ENCODE measurements at places on chromosomes 3 and 15.

- no peak for DNase-seq
These were observed 16.2 kb downstream of the CEP152 start for GRCh38 chr15:48794697-48795134.

DNA sequence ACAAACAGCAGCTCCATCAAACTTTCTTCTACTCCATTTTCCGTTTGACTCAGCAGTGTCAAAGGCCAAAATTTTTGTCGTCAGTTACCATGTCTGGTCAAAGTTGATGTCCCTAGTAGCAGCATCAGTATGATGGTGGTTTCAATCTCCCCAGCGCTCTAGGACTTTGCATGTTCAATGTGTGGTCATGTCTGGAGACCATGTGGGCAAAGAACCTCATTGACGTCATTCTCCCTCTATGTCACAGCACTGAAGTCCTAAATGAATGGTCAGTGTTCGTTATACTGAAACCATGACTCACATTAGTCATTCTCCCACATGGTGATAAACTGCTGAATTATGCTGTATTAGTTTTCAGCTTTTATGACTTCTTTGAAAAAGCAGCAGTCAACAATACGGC lies 23.2 kb downstream of the SHC4 start:
- DNase-seq: no peak

- DNase-seq: no peak
These were observed 9.3 kb downstream of the RBPMS2 start for GRCh38 chr15:64766058-64766457.

- DNase-seq: no peak
These were observed 83.1 kb upstream of the OCA2 start for GRCh38 chr15:28182216-28182615.

- DNase-seq: no peak
These were observed 995.3 kb downstream of the OTOL1 start for GRCh38 chr3:162491952-162492351.

DNA sequence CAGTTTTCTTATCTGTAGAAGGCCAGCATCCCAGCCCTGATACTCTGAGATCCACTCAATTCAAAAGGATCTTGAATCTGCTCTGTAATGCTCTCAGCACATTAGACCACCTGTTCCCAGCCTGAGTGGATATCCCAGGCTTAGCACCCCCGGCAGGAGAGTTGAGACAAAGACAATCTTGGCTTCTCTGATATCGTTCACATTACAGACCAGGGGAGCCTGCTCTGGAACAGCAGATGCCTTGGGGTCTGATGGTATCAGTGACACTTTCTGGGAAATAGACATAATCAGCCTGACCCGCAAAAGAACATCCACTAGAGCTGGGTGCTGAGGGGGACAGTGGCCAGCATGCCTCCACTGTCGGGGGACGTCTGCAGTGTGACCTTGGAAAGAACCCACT lies 70.6 kb downstream of the BDH1 start:
- no peak for DNase-seq

- DNase-seq: no peak
These were observed 114.5 kb upstream of the TNIK start for GRCh38 chr3:171574556-171575240.

GRCh38 chr3:172606021-172606420 lies 82.8 kb upstream of the TNFSF10 start:
- no peak for DNase-seq

DNA sequence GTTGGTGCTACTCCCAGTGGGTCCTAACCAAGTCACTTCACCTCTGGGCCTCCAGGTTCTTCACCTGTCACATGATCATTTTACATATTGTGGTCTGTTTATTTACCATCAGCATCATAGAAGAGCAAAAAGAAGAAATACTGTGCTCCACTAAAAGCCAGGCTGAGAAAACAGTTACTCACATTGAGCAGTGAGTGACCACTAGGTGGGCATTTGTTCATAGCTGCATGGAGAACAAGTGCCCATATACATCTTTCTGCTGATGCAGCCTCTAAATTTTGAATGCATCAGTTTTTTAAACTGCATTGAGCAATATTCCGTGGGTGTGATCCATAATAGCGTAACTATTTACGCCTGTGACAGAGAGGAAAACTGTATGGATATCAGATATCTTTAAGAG lies 76.2 kb downstream of the DCUN1D1 start:
- no peak for DNase-seq

DNA sequence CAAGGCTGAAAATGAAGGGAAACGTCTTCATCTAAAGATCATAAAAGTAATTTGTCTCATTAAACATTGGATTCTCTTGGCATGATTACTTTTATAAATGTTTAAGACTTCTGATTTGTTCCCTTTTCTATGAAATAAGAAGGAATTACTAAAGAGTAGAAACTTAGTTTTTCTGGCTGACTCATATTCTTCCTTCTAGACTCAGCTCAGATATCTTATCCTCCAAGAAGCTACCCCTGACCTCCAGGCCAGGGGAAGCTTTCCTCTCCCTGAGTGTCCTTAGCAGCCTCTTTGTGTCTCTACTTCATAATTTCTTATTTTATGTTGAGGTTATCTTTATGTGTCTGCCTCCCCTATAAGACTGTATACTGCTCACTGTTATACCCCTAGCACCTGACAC lies 291.9 kb upstream of the STT3B start:
- DNase-seq: no peak

DNA sequence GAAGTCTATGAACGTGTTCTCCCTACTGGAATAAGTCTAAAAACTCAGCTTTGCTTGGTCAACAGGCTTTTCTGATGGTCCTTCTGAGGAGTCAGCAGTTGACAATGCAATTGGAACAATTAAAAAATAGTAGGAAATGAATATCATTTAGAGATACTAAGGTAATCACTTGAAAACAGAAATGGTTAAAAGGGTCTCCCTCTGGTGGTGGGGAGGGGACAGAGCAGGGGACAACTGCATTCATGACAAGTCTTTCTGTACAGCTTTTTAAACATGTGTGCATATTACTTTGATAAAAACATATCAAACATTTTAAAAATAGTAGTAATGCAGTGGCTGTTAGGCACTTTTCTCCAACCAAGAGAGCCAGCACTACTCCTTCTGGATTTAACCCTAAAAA lies 119.9 kb upstream of the FHIT start:
- DNase-seq: no peak

- no peak for DNase-seq
These were observed 3.3 kb downstream of the PLCH1 start for GRCh38 chr3:155741603-155742002.

DNA sequence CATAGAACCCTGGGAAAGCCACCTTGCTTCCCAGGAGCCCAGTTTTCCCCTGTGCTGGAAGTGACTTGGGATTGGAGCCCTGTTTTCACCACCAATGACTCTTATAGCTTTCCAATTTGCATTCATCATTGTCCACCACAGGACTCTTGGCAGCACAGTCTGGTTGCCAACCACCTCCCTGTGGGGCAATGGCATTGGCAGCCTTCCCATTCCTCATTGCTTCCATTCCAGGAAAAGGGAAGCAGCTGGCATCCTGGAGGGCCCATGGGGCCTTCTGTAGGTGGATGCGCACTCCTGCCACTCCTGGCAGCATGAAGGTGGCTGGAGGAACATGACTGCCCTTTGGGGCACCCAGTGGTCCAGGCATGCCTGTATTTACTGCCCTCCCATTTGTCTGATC lies 57.7 kb downstream of the FEM1B start:
- no peak for DNase-seq

DNA sequence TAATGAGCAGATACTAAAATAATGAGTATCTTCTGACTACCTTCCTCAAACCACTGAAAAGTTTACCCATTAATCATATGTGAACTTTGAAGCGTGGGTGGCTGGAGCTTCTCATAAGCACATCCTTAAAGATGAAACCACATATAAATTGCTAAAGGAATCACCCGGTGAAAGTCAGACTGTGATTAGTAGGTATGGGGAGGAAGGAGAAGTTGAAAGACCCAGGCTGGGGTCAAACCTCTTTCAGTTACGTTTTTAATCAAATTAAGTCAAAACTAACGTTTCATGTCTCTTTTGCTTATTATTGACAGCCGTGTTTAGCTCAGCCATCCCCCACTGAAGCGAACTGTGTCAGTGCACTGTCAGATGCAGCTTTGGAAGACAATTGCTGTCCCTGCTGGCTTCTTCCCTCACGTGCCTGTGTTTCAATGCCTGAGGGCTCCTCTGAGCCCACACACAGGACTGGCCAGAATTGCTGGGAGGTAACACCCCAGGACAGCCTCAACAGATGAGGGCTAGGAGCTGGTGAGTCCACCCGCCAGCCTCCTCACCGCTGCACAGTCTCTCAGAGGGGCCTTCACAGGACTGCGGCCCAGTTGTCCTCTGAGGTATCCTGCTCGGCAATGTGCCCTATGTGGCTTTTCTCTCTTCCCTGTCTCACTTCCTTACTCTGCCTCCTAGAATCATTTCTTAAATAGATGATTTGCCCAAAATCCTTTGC lies 29.3 kb upstream of the SH3BP5 start:
- DNase-seq: no peak

- DNase-seq: no peak
These were observed 84.3 kb upstream of the ZNF385D start for GRCh38 chr3:21835264-21835663.

DNA sequence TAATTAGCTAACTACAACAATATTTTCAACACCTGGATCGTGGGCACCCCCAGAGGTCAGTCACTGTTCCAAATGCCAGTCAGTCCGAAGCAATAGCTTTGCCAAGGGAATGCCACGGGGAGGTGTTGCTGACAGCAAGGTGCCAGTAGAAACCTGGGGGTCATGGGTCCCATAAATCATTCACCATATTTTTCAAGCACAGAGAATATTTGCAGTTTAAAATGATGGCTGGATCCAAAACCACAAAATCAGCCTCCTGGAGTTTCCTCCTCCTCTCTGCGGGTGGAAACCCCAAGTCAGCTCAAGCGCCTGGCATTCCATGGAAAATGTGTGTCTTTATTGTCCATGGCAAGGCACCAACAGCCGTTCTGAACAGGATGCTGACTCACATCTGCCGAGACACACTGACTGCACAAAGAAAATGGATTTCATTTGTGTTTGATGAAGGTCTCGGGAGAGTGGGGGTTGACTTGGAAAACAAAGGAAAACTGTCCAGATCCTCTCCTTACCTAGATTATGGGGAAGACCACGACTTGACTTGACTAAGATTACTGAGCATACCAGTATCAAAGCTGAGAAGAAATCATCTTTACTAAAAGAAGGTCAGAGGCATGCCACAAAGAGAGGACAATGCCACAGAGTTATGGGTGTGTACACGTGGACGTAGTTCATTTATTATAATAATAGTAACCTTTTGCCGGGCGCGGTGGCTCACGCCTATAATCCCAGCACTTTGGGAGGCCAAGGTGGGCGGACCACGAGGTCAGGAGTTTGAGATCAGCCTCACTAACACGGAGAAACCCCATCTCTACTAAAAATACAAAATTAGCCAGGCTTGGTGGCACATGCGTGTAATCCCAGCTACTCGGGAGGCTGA lies 26.4 kb downstream of the ANXA2 start:
- DNase-seq: no peak

GRCh38 chr15:98964466-98965133 lies 43.0 kb downstream of the PGPEP1L start:
- no peak for DNase-seq

- no peak for DNase-seq
These were observed 33.4 kb downstream of the SETD2 start for GRCh38 chr3:47130557-47130956.

DNA sequence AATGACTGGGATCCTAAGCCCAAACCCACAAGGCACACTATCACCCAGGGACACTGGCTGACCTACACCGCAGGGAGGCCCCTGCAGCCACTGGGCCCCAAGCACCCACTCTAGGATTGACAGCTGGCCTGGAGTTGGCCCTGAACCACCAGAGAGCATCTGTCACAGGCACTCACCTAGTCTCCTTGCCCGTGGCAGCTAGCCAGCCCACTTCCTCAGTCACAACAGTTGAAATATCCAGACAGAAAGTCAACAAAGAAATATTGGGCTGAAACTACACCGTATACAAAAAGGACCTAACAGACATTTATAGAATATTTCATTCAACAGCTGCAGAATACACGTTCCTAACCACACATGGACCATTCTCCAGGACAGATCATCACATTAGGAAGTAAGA lies 5.2 kb upstream of the SPINK8 start:
- no peak for DNase-seq

GRCh38 chr3:126916546-126916945 lies 66.4 kb upstream of the PLXNA1 start:
- DNase-seq: no peak

DNA sequence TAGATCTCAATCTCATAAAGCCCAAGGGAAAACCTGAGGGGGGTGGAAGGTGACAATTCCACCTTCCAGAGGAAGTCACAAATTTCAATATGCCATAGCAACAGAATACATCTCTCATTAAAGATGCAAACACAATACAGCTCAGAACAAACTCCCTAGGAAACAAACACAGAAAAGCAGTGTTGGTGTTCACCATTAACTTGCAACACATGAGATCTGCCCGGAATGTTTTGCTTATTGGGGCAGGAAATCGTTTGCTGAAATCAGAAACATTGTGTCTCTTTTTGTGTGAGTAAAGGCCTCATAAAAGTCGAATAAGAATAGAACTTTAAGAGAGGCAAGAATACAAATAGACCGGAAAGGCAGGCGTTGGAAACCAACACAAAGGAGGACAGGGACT lies 5.8 kb upstream of the RYR3 start:
- DNase-seq: no peak

GRCh38 chr3:134013280-134013679 lies 16.4 kb downstream of the SLCO2A1 start:
- DNase-seq: no peak

- no peak for DNase-seq
These were observed 97.4 kb upstream of the SLC2A2 start for GRCh38 chr3:171123915-171124314.

DNA sequence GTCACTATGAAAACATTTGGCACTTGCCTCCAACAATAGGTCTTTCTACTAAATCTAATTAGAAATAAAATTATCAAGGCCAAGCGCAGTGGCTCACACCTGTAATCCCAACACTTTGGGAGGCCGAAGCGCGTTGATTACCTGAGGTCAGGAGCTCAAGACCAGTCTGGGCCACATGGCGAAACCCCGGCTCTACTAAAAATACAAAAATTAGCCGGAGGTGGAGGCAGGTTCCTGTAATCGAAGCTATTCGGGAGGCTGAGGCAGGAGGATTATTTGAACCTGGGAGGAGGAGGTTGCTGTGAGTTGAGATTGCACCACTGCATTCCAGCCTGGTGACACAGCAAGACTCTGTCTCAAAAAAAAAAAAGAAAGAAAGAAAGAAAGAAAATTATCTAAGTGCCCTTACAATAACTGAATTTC lies 1.6 kb upstream of the PLD1 start:
- DNase-seq: no peak

GRCh38 chr15:62886431-62887071 lies 156.0 kb upstream of the TPM1 start:
- DNase-seq: no peak
